ENCODE measurements at places on chromosomes 7 and 10.

- no peak for DNase-seq
Measured at GRCh38 chr10:43215758-43216455, 51.0 kb downstream of the RASGEF1A start.

GRCh38 chr7:56287429-56288138, 171.4 kb upstream of the NUPR2 start:
- no peak for DNase-seq

DNA sequence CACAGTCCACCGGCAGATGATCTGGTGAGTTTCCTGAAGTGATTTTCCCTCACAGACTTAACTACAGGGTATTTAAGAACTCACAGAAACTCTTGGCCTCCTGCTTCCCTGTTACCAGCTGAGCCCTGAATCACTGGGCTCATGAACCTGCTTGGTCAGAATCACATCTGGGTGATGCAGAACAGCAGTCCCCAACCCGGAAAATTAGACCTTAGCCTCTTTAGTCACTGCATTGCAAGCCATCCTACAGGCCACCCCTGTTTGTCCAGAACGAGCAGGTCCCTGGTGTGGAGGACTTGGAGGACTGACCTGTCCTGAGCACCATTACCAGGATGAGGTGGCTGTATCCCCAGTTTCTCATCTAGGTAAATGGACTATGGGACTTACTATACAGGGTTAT, 539.2 kb downstream of the TNS3 start:
- DNase-seq: no peak

DNA sequence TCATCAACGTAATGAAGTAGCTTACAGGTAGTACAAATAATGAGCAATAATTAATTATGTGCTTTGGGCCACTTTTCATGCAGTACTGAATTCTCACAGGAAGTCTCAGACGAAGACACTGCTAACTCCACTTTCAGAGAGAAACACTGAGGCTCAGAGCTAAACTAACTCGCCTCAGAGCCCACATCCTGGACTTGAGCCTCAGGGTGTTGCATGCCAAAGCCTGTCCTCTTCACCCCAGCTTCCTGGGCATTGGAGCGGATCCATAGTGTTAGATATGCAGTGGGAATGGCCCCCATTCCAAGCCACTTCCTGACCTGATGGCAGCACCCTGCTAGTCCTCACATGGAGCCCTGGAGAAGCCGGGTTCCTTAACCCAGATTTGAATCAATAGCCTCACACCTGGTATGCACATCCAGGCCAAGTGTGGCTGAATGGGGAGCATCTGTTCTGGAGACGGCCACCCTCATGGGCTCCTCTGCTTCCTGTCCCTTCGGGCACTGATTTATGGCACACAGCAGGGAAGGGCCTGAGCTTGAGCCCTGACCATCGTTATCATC, 265.1 kb upstream of the ZNF32 start:
- DNase-seq: no peak

GRCh38 chr7:101964680-101965452, 147.4 kb downstream of the CUX1 start:
- DNase-seq: no peak

GRCh38 chr7:76292213-76292573, 10.3 kb upstream of the HSPB1 start:
- no peak for DNase-seq

DNA sequence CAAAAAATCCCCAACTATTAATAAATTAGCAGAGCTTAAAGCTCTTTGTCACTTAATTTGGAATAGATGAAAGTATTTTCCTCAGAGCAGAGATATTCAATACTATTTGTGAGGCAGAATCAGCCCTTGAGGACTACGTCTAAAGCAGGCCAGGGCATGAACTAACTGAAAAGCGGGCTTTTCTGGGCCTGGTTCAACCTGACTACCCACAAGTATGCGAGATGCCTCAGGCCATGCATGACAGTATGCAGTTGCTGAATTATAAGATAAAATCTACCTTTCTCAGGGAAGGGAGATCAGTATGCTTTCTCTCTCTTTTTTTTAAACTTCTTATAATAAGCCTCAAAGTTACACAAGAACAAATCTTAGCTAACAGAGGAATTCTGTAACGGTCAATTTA, 20.1 kb downstream of the TMEM168 start:
- no peak for DNase-seq

GRCh38 chr10:74117738-74118137, 32.9 kb downstream of the AP3M1 start:
- no peak for DNase-seq

- DNase-seq: no peak
Measured at GRCh38 chr7:27689591-27690164, 27.0 kb upstream of the HIBADH start.

DNA sequence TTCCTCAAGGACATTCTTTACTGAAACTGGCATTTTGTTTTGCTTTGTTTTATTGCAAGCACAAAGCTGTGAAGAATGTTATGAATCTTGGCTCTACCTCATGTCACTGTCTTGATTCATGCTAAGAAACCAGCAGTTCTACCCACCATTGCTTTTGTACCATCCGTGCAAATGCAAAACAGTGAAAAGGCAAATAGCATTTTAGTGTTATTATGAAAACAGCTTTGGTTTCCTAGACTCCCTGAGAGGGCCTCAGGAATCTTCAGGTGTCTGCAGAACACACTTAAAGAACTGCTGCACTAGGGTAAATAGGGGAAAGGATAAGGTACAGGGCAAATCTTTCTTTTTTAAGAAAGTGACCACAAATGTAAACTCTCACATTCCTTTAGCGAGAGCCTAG, 318.9 kb downstream of the AHR start:
- DNase-seq: no peak

DNA sequence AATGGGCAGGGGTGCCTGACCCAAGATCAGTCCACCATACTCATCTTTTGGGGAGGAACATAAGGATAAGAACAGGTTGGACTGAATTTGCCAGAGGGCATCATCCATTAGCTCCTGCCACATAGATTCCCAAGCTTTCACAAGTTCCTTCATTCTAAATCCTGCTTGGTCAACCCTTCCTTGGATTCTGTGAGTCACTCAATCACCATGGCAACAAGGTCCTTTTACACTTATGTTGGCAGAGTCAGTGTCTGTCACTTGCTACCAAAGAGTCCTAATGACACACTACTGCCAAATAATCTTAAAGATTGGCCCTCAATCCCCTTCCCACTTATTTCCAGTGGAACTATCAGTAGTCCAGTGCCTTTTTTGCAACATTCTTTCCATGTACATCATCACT, 5.0 kb upstream of the LGI1 start:
- no peak for DNase-seq

GRCh38 chr10:98307916-98308541, 40.0 kb upstream of the LOXL4 start:
- no peak for DNase-seq

- no peak for DNase-seq
Measured at GRCh38 chr10:4778761-4779160, 47.2 kb upstream of the AKR1E2 start.

DNA sequence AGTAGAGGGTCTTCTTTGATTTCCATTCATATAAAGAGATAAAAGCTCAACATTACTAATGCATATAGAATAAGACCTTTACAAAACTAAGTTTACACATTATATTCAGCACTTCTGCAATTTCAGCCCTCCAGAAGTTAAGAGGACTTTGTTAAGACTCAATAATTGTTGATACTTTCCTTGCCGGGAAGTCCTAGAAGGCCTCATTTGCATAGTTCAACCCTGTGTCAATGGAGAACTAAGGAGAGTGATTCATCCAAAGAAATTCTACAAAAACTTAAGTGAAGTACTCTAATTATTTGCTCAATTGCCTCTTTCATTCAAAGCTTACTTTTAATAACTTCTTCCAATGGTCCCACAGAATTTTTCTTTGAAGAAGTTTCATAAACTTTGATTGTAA, 1060.3 kb upstream of the CELF2 start:
- DNase-seq: no peak

DNA sequence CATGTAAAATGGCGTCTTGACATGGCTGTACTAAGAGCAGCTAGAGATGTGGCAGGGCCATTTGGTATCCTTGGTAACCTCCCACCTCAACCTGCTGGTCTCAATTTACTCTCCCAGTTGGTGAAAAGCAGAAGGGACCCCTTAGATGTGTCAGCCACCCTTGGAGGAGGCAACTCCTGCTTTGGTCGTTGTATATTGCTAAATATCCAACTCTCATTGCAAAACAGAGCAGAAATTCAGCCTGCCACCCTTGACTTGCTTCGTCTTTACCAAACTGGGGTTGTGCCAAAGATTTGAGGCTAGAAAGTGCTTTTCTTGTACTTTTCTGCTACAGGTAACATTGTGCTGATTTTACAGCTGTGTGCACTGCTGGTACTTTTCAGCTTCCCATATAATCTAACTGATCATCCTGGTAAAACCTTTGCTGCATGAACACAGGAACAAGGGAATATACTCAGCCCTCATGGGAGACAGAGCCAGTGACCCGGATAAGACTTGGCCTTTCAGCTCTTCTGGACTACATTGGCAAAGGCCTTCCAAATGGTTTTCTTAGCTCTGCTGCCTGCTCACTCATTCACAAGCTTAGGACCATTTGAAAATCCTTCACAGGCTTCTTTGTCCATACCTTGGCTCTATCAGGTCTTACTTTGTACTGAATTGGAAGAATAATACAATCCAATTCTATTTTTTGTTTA, 2.2 kb upstream of the VSTM4 start:
- no peak for DNase-seq

DNA sequence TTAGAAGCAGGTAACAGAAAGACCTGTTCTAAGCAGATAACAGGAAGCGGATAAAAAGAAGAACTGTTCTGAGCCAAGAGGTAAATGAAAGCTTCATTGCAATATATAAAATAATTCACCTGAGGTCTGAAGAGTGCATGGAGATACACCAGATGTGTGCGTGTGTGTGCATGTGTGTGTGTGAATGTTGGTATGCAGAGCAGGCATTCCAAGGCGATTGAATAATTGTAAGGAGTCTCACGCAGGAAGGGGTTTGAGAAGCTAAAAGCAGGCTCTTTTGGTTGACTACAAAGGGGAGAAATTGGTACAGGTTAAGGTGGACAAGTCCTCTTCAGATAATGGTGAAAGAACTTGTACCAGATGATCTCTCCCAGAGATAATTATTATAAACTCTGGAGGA, 450.6 kb downstream of the DNAJB9 start:
- no peak for DNase-seq

DNA sequence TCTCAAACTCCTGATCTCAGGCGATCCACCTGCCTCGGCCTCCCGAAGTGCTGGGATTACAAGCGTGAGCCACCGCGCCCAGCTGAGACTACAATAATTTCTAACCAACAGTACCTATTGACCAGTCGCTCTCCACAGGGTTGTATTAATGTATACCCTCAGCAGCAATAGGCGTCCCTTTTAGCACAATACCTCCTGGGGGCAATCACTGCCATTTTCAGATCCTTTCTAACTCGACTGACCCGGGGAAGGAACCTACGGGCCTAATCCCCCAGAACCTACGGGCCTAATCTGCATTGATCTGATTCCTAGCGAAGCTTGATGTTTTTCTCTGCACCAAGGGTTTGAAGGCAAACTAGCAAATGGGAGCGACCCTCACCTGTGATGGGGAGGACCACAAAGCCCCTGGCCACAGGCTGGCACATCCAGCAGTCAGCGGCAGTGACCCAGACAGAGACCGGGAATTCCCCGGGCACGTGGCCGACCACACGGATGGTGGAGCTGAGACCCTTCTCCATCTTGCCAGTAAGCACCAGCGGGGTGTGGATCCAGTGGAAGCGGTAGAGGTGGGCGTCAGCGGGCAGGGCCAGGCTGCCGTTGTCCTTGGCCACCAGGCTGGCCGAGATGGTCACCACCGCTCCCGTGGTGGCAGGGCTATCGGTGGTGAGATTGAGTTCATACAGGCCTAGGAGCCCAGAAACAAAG, 6.9 kb downstream of the TMEM130 start:
- DNase-seq: no peak

GRCh38 chr10:3714967-3715366, 70.0 kb downstream of the KLF6 start:
- DNase-seq: no peak

GRCh38 chr10:60828489-60828852, 50.2 kb downstream of the CDK1 start:
- no peak for DNase-seq

DNA sequence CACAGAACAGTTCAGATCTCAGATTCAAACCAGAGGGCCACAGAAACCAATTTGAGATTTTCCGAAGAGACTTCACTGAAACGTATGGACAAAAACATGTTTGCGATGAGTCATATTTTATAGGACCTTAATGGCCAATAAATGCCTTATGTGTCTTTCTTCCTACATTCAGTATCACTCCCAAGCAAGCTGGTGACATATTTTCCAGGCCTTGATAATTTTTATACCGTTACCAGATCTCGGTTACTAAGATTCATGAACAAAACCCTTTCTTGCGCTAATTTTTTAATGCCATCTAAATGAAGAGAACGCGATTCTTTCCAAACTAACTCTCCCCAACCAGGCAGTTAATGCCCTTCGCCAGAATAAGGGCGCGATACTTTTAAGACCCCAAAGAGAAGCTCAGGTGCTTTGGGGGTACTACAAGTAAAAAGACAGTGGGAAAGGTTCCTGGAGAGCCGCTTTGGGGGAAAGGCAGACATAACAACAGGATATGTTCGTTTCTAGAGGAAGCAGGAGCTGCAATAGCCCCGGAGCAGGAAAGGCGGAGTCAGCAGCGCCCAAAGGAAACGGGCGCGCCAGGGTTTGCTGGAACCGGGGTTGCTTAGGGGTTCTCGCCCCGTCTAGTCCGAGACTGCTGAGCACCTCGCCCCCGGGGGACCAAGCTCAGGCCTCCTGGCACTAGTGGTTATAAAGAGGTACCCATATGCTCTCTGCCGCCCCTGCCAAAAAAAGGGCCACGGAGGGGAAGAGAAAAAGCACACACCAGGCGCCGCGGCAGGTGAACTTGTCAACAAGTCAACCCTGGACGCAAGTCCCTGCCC, 884 bp downstream of the ICA1 start:
- no peak for DNase-seq

DNA sequence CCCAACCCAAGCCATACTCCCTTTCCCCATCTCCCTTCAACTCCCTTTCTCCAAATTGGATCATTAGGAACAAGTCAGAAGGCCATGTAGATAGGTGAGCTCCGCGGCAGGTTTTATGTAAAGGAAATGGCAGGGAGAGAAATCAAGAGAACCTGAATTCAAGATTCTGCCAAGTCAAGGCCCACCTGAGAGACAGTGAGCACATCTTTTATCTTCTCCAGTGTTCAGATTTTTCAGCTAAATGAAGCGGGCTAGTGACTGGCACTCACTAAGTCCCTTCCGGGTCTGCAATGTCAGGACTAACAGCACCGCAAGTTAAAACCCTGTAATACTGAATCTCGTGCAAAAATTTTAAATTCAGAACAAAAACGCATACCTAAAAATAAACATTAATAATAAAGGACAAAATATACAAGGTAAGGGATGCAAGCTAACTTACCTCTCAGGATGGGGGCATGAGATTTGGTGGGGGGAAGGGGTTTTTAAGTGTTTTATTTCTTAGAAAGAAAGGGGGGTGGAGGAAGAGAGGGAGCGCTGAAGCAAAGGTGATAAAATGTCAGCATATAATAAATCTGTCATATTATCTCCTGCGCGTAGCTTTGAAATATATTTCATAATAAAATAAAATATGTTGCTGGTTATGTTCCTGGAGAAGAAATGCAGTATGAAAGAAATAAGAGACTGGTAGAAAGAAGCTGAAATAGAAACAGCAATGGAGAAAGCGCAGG, 17.6 kb downstream of the TCAF1 start:
- DNase-seq: no peak
